ENCODE measurements at places on chromosomes 5 and 9. TPM values are rescaled to one million over a fixed set of nuclear protein-coding genes. Genes with fewer than 3 reads are reported as not detected.

RGS3 gene
- total RNA-seq, result 15.4 TPM

SEPTIN8 gene
- total RNA-seq, result 3.8 TPM

CD14 gene
- total RNA-seq, result 138 TPM

CD180 gene
- total RNA-seq, result 2.3 TPM

PITX1 gene
- not detected for total RNA-seq

LCN15 gene
- not detected for total RNA-seq

SHISAL2B gene
- not detected for total RNA-seq

DND1 gene
- total RNA-seq, result 0.31 TPM

HRCT1 gene
- total RNA-seq, result not detected

MYORG gene
- 0.10 TPM for total RNA-seq

GABRA6 gene
- not detected for total RNA-seq

RXRA gene
- total RNA-seq, result 11.2 TPM

LPCAT1 gene
- total RNA-seq, result 27.1 TPM

SLCO6A1 gene
- total RNA-seq, result not detected

LYSMD3 gene
- 27.3 TPM for total RNA-seq

ALDH1B1 gene
- 0.52 TPM for total RNA-seq

CTXN3 gene
- not detected for total RNA-seq

NKD2 gene
- not detected for total RNA-seq

BTNL8 gene
- not detected for total RNA-seq

LRRTM2 gene
- 0.10 TPM for total RNA-seq

TTC23L gene
- total RNA-seq, result 0.10 TPM

KIF4B gene
- total RNA-seq, result not detected

CDH9 gene
- total RNA-seq, result 0.10 TPM

PFN3 gene
- not detected for total RNA-seq

LHFPL2 gene
- 9.4 TPM for total RNA-seq

TAF11L5 gene
- total RNA-seq, result not detected

SLC36A3 gene
- not detected for total RNA-seq

JAK2 gene
- 15.5 TPM for total RNA-seq

WDR5 gene
- 9.7 TPM for total RNA-seq

S100Z gene
- total RNA-seq, result 5.6 TPM

DMRT1 gene
- not detected for total RNA-seq

PRRX2 gene
- not detected for total RNA-seq

CCL28 gene
- 8.8 TPM for total RNA-seq

FCN2 gene
- not detected for total RNA-seq

PWWP2A gene
- total RNA-seq, result 21.8 TPM

UTP15 gene
- 88.5 TPM for total RNA-seq

WNT8A gene
- total RNA-seq, result not detected

STRBP gene
- total RNA-seq, result 13.6 TPM

ZNF483 gene
- total RNA-seq, result 29.9 TPM

SLC6A19 gene
- not detected for total RNA-seq

SLC46A2 gene
- 0.94 TPM for total RNA-seq

TNFSF8 gene
- 83.1 TPM for total RNA-seq

SPZ1 gene
- total RNA-seq, result not detected

SHOC1 gene
- under 0.01 TPM for total RNA-seq

TUSC1 gene
- 0.52 TPM for total RNA-seq

ABCA1 gene
- total RNA-seq, result 43.4 TPM

ARL14EPL gene
- total RNA-seq, result not detected

GNE gene
- 31.8 TPM for total RNA-seq

RASEF gene
- under 0.01 TPM for total RNA-seq

PLAC8L1 gene
- total RNA-seq, result not detected
